ENCODE measurements at places on chromosomes 1 and 21.
A peak's percentile ranks its signal among the peaks of the same experiment; 100 is the strongest.

- no peak for DNase-seq
Observed at GRCh38 chr1:247948558-247948957, at the start of gene OR2L8. Gene OR2L8, plus strand, starts transcription at chr1:247948858. Its CDS starts 0 bp downstream, at chr1:247948858.

DNA sequence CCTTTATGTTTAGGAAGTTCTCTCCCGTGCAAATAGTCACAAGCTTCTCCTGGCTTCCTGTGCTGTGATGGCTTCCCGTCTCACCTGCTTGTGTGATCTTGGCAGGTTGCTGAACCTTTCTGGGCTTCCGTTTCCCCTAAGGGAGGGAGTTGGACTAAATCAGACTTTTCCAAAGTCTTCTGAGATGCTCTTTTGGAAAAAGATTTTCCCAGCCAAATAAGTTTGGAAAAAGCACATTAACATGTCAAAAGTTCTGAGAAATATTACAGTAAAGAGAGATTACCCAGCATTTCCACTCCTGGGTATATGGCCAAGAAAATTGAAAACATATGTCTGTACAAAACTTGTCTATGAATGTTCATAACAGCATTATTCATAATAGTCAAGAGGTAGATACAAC lies 36.0 kb upstream of the TENT5C start:
- no peak for DNase-seq

- DNase-seq, result no peak
Observed at GRCh38 chr1:224592636-224593582, 23.2 kb upstream of the CNIH3 start.

DNA sequence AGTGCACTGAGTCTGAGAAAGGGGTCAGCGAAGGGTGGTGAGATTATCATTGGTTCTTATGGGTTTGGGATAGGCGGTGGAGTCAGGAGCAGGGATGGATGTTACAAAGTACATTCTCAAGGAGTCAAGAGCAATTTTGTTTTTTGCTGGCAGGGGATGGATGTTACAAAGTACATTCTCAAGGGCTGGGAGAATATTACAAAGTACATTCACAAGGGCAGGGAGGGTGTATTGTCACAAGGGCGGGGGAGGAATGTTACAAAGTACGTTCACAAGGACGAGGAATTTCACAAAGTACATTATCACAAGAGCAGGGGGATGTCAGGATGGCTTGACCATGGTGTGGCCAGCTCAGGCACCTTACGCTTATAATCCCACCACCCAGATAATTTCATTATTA lies 59.3 kb upstream of the FAM89A start:
- no peak for DNase-seq

DNA sequence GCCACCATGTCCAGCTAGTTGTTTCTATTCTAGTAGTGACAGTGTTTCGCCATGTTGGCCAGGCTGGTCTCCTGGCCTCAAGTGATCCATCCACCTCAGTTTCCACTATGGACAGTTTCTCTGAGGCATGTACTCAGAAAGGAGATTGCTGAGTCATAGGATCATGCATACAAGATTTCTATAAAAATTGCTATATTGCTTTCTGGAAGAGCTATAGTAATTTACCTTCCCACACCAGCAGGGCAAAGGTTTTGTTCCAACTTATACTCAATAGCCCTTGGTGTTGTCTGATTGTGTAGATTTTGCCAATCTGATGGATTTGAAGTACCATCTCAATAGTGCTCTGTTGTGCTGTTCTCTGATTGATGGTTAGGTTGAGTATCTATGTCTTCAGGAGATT lies 15.6 kb upstream of the ATP1A1 start:
- DNase-seq, result no peak

DNA sequence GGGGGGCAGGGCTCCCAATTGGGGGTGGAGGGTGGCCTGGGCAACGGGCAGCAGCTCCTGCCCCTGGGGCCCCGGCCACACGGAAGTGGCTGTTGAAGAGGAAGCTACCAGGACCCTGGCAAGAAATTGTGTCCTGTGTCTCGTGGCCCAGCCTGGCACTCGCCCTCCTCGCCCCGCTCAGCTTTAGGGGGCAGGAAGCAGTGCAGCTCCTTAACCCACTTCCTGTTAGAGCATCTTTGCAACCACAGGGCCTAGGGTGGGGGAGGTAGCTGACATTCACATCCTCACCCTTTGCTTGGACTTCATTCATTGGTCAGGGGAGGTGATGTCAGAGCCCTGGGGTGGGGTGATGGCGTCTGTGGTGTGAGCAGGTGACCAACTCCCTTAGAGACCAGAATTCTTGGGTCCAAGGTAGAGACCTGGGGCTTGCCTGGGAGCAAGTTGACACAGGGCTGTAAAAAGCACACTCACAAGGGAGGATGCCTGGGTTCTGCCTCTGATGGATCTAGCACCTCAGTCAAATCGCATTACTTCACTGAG lies at the start of gene ARHGAP30:
Gene ARHGAP30 (minus strand): TSS at position 161 of the 540 bp plus-strand sequence. CDS start 267 bp downstream, outside the sequence.
- DNase-seq, result peak; percentile 79

GRCh38 chr1:85200463-85201339 lies at the start of gene SYDE2:
Gene SYDE2, minus strand, starts transcription at chr1:85201016. Its CDS starts 20 bp downstream, at chr1:85200996.
- DNase-seq, result peak; percentile 69

- DNase-seq, result no peak
Observed at GRCh38 chr1:107691540-107691939, 273.4 kb downstream of the VAV3 start.

GRCh38 chr1:5854754-5855153 lies 137.5 kb downstream of the NPHP4 start:
- DNase-seq, result no peak

GRCh38 chr1:221778535-221779142 lies 36.8 kb upstream of the DUSP10 start:
- no peak for DNase-seq

DNA sequence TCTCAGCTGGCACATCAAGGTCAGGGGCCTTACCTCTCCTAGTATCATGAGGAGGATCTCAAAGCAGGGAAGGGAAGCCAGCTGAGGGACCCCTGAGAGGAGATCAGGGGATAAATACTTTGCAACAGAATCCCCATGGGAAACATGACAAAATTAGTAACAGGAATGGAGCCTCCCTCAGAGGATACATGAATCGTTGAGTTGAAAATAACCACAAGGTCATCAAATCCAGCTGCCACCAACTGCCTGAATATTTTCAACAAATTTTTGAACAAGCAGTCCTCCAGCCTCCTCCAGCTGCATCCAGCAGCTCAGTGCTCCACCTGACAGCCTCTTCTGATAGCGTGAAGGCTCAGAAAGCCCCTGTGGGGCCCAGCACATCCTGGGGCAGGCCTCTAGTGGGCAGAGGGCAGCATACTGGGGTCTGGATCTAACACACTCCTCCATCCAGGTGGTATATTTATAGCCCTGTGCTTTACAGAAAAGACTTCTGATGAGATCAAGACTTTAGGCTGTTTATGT lies 404.3 kb downstream of the NTNG1 start:
- no peak for DNase-seq

GRCh38 chr1:85607921-85608265 lies 27.3 kb downstream of the CCN1 start:
- DNase-seq, result no peak

DNA sequence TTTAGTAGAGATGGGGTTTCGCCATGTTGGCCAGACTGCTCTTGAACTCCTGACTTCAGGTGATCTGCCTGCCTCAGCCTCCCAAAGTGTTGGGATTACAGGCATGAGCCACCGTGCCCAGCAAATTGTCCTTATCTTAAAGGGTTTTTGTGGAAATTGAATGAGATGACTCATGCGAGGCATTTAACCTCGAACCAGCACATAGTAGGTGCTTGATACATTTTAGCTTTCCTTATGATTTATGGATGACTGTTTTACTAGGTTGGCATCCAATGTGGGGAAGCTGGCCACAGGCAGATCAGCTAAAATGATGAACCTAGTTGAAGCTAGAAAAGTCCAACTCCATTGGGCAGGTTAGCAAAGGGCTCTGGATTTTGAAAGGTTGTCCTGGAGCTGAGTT lies 1.4 kb upstream of the COL9A2 start:
- no peak for DNase-seq

GRCh38 chr1:205926213-205926612 lies 17.0 kb downstream of the SLC26A9 start:
- no peak for DNase-seq

DNA sequence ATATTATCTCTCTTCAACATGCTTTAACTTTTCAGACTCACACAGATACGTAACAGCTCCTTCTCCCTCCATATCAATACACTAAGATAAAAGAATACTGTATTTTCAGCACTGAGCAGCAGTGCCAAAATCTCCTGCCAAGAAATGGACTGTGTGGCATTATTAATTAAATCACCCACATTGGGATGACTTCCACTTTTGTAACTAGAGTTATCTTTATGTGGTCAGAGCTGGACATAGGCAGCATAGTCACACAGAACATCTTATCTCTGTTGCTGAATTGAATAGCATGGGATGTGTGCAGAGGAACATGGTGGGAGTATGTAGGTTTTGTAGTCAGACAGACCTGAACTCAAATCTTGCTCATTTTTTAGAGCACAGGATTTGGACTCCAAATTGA lies 41.4 kb upstream of the CACYBP start:
- DNase-seq, result no peak
